Left ventricle myocardium inferior (tissue), 1 donor: ENCODE measurements at places on chromosomes 1 and 21. TPM values are rescaled to one million over a fixed set of nuclear protein-coding genes. Genes with fewer than 3 reads are reported as not detected.

The SHISAL2A gene
- not detected for total RNA-seq

The SELL gene
- 1.2 TPM for total RNA-seq

The C21orf58 gene
- 1.5 TPM for total RNA-seq

The IL10RB gene
- total RNA-seq: 6.8 TPM

The LRRC38 gene
- total RNA-seq: 0.30 TPM

The SH3D21 gene
- 1.9 TPM for total RNA-seq

The SSU72 gene
- 104 TPM for total RNA-seq

The TRABD2B gene
- 1.4 TPM for total RNA-seq

The SPATA21 gene
- total RNA-seq: not detected

The HSF2BP gene
- 0.16 TPM for total RNA-seq

The TEX38 gene
- total RNA-seq: 0.22 TPM
